ENCODE measurements at places on chromosomes 7 and 10. TPM values are rescaled to one million over a fixed set of nuclear protein-coding genes. Genes with fewer than 3 reads are reported as not detected.

The PTN gene
- 52.2 TPM for polyA plus RNA-seq

The PTF1A gene
- not detected for polyA plus RNA-seq

The DYNC1I1 gene
- 0.58 TPM for polyA plus RNA-seq

The MDH2 gene
- polyA plus RNA-seq, result 264 TPM

The MAD1L1 gene
- 27.6 TPM for polyA plus RNA-seq

The PAPSS2 gene
- 8.7 TPM for polyA plus RNA-seq

The SPDYE2 gene
- 14.8 TPM for polyA plus RNA-seq

The UNC5B gene
- 11.6 TPM for polyA plus RNA-seq

DNA sequence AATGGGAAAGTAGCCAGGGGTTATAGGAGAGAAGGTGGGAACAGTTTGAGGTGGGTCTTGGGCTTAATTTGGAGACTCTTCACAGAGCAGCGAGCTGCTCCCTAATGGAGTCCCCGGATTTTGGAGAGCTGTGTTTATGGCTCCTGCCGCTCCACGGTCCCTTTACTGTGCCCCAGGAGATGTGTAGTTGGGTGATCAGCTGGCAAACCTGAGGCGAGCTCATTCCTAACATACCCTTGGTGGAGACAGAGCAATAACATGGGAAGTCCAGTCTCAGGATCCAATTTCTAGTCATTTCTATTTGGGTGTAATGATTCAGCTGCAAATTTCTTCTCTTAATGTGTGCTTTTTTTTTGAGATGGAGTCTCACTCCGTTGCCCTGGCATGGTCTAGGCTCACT, 1.5 kb downstream of the GARIN1A start:
- no peak for DNase-seq

DNA sequence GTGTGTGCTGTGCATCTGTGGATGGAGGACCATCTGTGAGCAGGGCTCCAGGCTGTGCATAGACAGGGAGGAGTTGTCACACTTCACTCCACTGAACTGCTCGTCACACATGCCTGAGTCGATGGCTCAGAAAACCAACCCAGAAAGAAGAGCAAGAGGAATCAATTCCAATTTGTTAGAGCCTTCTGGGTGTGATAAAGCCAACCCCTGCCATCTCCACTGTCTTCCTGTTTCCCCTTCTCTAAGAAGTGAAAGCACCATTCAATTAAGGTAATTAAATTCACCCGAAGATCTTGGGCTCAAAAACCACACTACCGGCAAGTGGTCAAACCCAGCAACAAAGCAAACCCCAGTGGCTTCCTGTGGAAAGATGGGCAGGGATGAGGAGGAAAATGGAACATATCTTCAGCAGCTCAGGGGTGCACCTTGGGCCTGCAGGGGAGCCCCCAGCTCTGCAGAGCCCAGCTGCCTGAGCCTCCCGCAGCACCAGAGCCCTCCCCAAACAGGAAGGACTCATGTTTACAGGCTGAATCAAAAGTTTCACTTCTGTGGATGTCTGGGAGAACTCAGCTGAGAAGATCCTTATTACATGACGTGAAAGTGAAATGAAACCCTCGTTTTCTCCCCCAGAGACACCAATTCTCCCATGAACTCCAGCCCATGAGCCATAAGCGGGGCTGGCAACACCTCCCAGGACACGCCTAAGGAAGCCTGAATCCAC, 10.9 kb downstream of the C10orf71 start:
- DNase-seq, result no peak

GRCh38 chr10:47363781-47364180, 15.6 kb downstream of the RBP3 start:
- DNase-seq, result no peak

DNA sequence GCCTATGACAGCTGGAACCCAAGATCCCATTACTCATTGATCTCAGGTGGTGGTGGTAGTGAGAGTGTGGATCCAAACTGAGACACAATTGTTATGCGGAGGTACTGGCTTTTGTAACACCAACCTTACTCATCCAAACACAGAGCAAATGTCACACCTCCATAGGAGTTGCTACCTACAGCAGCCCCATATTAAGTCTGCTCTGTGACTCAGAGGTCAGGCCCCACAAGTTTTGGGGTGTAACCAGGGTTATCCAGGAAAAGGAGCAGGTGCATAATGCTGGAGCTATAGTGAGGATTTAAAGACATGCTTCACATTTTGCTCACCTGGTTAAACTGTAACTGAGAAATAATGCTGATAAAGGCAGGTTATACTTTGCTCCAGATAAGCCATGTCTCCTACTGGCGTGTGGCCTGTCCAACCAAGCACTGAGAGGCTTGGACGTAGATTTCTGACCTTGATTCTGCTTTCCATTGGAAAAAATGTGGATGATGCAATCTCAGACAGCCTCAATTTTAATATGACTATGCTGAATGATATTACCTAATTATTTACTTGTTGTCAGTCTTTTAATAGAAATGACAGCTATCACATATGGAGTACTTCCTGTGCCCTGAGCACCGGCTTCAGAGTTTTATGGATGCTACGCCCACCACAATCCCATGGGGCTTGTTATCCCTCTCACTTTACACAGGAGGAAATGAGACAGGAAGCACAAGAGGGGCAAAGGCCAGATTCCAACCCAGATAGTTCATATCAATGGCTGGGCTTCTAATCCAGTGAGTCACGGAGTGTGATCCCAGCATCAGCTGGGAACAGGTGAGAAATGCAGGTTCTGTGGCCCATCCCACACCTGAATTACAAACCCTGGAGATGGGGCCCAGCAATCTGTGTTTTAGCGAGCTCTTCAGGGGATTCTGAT, 181.3 kb downstream of the CHN2 start:
- DNase-seq, result no peak

DNA sequence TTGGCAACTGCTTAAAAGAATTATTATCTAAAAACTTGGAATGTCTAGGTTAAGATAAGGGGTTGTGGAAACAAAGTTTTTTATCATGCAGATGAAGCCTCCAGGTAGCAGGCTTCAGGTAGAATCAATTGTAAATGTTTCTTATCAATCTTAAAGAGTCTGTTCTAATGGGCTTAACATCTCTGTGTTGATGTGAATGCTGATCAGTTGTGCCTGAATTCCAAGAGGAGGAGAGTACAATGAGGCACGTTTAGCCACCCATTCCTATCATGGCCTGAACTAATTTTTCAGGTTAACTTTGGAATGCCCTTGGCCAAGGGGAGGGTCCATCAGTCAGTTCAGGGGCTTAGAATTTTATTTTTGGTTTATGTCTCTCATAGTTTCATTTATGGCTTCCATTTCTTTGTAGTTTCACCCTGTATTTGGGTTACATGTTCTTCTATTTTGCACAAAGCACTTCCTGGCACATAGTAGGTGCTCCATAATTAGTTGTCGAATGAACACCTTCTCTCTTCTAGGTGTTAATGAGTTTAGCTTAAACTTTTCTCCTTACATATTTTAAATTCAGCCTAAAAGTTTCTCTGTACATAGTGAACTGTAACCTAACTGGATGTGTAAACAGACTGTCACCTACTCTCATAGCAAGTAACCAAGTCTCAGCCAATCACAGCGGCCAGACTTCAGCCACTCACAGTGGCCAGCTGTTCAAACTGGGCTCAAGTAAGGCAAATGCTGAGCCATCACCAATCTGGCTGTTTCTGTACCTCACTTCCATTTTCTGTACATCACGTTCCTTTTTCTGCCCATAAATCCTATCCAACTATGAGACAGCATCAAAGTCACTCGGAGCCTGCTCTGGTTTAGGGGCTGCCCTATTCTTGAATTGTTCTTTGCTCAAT, 34.7 kb downstream of the ALOX5 start:
- no peak for DNase-seq

DNA sequence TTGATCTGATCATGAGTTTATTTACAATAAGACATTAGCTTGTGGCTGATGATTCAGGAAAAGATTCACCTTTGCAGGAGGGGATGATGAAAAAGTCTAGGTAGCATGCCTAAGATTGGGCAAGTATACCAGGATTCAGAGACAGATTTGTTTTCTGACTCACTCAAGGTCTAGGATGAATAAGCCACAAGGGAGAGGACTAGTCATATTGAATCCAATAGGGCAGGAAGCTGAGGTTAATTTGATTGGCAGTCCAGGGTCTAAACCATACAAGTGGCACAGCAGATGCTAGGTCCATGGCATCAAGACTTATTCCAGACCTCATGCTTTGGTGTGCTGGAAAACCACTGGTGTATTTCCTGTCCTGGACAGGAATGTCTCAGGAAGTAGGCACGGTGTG, 1133.4 kb downstream of the XPNPEP1 start:
- no peak for DNase-seq

DNA sequence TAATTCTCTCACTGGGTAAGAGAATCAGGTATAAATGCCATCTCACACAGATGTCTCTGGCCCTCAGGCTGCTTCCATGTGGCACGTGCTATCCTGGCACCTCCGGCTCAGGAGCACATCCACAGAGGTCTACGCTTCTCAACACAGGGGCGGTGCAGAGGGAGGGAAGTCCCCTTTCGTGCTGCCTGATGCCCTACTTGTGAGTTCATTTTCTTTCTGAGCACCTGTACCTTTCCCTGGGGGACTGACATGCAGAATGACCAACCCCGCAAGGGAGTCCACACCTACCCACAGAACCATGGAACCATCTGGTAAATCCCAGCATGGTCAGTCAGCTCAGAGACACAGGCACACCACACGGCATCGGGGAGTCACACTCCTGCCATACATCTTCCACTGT, 99.0 kb upstream of the SAMD8 start:
- no peak for DNase-seq

GRCh38 chr10:110710621-110711020, 66.5 kb downstream of the RBM20 start:
- no peak for DNase-seq

GRCh38 chr10:124144536-124144935, 51.1 kb upstream of the CHST15 start:
- DNase-seq, result no peak

DNA sequence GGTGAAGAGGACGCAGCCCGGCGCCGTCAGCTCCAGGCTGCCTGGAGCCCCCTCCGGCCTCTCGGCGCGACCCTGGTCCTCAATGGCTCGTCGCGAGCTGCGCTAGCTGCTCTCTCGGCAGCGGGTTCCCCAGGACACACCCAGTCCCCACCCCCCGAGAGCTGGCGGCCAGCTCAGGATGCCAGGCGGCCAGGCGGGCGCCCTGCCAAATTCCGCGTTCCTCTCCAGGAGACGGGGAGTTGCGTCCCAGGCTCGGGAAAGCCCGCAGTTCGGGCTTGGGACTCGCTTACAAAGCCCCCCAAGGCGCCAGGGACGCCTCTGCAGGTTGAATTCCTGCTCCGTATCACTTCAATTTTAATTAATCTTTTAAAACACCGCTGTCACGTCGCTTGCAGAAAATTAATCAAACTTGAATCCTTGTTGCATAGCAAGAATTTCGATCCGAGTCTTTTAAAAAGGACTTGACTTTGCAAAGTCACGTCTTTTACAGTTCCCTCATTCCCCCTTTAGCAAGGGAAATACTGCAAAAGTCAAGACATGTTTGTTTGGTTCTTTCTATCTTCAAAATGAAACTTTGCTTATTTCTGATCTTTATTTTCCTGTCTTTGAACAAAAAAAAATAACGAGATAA, 28.2 kb downstream of the SKIDA1 start:
- peak; percentile 89 for DNase-seq

GRCh38 chr10:51950996-51951555, 251.7 kb upstream of the CSTF2T start:
- no peak for DNase-seq

- peak; percentile 97 for DNase-seq
These were observed at the start of gene CISD1 for GRCh38 chr10:58268946-58269781. CISD1 (plus strand) TSS chr10:58269162; CDS start chr10:58269274, 112 bp downstream.

DNA sequence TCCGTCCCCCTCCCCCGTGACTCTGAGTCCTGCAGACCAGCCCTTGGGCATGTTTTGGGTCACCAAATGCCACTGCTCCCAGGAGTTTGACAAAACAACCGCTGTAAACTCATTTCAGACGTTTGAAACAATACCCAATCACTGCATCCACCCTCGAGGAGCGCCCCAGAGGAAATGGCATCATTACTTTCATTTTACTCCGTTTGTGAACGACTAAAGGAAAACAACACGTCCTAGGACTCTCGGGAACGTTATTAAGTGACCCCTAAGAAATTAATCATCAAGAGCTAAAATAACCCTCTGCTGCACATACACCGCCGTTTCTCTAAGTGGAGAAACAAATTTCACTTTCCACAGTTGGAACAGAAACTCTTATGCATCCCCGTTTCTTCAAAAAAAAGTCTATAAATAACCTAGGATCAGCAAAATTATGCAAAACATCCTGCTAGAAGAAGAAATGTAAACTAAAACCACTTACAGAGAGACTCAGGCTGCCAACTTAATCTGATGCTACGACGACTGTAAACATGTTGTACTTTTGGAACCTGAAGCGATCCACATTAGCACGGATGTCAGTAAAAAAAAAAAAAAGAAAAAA, 109.9 kb upstream of the EFCAB10 start:
- peak; percentile 17 for DNase-seq

DNA sequence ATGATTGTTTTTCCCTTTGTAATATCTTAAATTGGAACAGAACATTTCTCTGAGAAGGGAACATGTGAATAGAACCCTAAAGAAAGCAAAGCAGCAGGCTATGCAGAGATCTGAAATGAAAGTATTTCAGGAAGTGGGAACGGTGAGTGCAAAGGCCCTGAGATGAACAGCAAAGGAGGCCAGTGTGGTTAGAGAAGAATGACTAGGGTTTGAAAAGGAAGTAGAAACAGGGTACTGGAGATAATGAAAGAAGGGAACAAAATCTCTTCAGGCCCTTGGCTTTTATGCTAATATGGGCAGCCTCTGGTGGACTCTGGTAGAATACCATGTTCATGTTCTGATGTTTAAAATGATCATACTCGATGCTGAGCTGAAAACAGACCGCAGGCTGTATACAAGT, 22.2 kb downstream of the ARHGAP21 start:
- no peak for DNase-seq

All from hindlimb muscle (tissue), 1 donor.